ENCODE measurements at places on chromosomes 2 and 18.

- no peak for DNase-seq
Observed at GRCh38 chr2:170943596-170943995, 14.5 kb downstream of the GORASP2 start.

- DNase-seq, result no peak
Observed at GRCh38 chr2:65434592-65435241, 2.3 kb upstream of the SPRED2 start.

GRCh38 chr2:213162516-213163118 lies 11.2 kb upstream of the IKZF2 start:
- peak; percentile 70 for DNase-seq

DNA sequence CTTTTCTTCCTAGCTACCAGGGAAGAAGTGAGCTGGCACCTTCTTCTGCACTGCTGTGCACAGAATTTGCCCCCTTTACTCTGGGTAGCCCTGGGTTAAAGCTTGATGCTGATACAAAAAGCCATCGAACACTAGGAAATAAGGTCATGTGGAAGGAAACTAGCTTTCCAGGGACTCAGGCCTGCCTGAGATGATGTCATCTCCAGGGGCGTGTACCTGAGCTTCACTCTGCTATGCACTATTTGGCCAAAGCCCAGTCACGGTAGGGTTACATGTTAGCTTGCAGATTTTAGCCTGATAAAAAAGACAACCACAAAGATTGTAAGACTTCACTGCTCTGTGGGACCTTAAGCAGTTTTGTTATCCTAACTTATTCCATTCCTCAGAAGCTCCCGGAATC lies 20.4 kb downstream of the EDAR start:
- no peak for DNase-seq

GRCh38 chr2:217983276-217984233 lies 19.2 kb downstream of the TNS1 start:
- DNase-seq, result no peak

DNA sequence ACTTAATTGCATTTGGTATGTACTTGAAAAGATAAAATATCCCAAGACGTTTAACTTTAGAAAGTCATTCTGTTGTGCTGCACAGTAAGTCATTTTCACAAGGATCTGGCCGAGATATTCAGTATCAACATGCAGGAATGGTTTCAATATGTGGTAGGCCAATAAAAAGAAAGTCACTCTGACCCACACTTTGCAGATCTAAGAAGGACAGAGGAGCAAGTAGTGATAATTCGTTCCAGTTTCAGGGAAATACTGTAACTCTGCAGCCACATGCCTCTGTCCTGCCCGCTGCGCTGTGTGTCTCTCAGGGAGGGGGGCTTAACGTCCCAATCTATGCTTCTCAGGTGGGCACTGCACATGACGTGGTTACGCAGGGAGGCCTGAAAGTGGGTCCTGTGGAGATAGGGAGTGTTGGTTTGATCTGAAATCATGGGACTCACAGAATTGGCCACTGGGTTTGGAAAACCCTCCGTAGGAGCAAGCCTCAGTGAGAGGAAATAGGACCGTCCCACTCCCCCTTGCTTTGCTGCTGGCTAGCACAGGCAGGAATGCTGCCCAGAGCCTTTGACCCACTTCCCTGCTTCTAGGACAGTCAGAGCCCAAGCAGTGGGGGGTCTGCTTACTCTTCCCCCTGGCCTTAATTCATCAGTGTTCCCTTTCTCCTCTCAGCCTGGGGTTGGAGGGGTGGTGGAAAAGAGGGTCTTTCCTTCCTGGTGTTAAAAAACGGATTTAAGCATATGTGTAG lies 314.7 kb upstream of the SPRED2 start:
- DNase-seq, result no peak

GRCh38 chr2:146540271-146540932 lies 1304.4 kb upstream of the ACVR2A start:
- DNase-seq, result no peak

DNA sequence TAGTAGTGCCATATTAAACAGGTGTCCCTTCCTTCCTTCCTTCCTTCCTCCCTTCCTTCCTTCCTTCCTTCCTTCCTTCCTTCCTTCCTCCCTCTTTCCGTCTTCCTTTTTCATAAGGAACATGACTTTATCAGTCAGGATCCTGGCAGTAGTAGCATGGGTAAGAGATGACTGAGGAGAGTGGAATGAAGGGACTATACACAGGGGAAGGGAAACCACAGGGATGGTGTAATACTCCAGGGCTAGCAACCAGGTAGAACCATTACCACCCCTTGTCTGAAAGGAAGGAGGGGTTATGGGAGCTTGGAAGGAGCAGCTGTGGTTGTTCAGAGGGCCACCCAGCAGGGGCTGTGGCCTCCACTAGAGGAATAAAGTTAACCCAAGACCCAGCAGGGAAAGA lies 23.2 kb upstream of the KDM3A start:
- DNase-seq, result peak; percentile 18

GRCh38 chr2:237128026-237128703 lies 42.5 kb downstream of the COPS8 start:
- DNase-seq, result peak; percentile 99

DNA sequence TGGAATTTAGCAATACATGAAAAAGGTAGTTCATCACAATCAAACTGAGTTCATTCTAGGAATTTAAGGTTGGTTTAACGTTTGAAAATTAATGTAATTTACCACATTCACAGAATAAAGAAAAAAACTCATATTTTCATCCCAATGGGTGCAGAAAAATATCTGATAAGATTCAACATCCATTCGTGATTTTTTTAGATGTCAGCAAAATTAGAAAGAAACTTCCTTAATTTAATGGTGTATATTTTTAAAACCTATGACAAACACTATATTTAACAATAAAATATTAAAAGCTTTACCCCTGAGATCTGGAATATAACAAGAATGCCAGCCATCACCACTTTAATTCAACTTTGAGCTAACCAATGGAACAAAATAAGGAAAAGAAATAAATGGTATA lies 208.7 kb upstream of the CHAC2 start:
- no peak for DNase-seq

DNA sequence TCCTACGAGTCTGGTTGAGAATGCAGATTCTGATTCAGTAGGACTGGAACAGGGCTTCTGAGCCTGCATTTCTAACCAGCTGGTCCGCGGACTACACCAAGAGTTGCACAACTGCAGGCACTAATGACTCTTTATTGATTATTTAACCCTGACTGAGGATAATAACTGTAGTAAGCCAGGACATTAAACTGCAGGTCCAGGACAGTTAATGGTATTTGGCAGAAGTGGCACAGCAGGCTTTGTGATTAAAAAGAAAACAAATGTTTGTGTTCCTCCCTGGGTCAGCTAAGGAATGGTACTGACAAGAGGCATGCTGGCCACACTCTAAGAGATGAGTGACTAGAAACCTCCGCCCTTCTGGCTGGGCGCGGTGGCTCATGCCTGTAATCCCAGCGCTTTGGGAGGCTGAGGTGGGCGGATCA lies 59.4 kb downstream of the ALPK2 start:
- DNase-seq, result no peak

- DNase-seq, result no peak
Observed at GRCh38 chr2:128642821-128643220, 324.2 kb upstream of the HS6ST1 start.

- DNase-seq, result peak; percentile 44
Observed at GRCh38 chr2:113234721-113235346, 43.9 kb downstream of the PAX8 start.

GRCh38 chr2:171334946-171335345 lies 98.8 kb downstream of the METTL8 start:
- no peak for DNase-seq

DNA sequence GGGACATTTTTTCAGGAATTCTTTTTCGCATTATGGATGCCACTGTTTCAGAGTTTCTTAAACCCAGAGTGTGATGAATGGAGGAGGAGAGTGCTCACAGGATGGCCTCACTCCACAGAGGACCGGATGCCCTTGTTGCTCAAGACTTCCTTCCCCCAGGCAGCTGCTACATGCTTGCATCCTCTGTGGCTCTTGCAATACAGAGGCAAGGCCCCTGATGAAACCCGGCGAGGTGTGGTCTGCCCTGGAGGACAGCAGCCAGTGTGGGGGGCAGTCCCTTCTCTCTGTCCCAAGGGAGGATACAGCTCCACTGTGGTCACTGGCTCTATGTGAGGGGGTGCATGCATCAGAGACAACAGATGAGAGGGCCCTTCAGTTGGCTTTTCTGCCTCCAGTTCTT lies 109.6 kb downstream of the SH3RF3 start:
- peak; percentile 96 for DNase-seq

GRCh38 chr2:240343548-240343947 lies 91.9 kb upstream of the GPC1 start:
- no peak for DNase-seq

GRCh38 chr2:70906439-70907005 lies 29.2 kb upstream of the ATP6V1B1 start:
- DNase-seq, result no peak

DNA sequence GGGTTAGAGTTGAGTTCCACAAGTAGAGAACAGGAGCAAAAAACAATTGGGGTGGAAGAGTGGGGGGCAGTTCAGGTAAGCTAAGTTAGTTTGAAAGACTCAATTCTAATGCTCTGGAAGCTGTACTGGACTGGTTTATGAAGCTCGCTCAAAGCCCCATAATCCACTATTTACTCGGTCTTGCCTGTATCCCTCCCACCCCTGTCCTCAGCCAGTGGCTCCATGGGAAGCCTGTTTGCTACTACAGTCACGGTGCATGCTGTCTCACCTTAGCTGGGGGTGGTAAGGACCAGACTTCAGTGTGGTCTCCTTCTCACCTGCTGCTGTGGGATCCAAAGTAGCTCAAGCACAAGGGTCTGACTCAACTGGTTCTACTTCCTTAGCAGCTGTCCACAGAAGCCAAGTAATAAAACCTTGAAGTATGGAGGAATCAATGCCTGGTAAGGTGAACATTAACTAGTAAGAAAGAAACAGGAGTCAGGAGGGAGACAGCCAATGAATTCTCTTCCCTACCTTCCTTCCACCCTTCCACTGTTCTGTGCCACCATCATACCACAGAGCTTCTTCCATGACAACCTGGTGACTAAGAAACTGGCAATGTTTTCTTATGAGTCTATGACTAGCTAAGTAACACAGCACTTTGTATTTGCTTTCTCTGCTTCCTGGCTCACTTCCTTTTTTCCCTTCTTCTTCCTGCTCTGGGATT lies 230.8 kb downstream of the SRBD1 start:
- DNase-seq, result peak; percentile 65
